ENCODE measurements at places on chromosomes 4 and X.
A peak's percentile ranks its signal among the peaks of the same experiment; 100 is the strongest.

- DNase-seq, result peak; percentile 60
These were observed 45.1 kb downstream of the OR13H1 start for GRCh38 chrX:131588995-131589394.

GRCh38 chrX:140298960-140299825, 205.7 kb downstream of the SOX3 start:
- DNase-seq, result no peak

GRCh38 chr4:13654162-13654797, 26.8 kb upstream of the BOD1L1 start:
- DNase-seq, result peak; percentile 86

- no peak for DNase-seq
These were observed 149.8 kb downstream of the GBA3 start for GRCh38 chr4:22842360-22843018.

GRCh38 chr4:182286035-182286434, 42.8 kb downstream of the TENM3 start:
- peak; percentile 89 for DNase-seq

DNA sequence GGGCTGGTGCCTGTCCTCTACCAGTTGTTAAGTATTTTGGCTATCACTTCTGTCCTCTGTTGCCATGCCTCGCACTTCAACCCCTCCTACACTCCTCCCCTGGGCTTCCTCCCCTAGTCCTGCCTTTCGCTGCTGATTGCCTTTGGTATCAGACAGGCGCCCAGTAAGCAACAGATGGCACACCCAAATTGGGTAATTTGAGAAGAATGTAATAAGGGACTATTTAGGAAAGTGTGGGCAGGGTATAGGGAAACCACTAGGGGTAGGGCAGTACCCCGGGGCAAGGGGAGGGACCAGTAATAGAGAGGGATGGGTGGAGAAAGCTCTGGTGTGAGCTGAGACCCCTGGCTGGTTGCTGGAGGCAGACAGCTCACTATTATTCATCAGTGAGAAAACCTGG, 172.7 kb upstream of the USP9X start:
- peak; percentile 36 for DNase-seq

- no peak for DNase-seq
These were observed 1372.9 kb downstream of the TECRL start for GRCh38 chr4:63036159-63036866.

DNA sequence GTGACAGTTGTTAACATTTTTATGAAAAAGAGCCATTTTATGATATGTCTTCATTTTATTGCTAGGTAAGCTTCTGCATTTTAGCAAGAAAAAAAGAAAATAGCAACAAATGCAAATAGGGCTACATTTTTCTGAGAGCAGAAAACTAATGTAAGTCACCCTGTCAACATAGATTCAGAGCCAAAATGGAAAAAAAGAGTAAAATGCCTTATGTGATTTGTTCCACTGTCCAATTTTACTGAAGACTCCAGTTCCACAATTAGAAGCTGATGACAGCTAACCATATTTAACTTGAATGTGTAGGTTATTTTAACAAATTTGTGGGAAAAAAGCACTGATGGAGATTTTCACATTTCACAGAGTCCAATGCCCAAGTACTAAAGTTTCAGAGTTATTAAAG, 772.3 kb downstream of the FAT4 start:
- DNase-seq, result no peak

DNA sequence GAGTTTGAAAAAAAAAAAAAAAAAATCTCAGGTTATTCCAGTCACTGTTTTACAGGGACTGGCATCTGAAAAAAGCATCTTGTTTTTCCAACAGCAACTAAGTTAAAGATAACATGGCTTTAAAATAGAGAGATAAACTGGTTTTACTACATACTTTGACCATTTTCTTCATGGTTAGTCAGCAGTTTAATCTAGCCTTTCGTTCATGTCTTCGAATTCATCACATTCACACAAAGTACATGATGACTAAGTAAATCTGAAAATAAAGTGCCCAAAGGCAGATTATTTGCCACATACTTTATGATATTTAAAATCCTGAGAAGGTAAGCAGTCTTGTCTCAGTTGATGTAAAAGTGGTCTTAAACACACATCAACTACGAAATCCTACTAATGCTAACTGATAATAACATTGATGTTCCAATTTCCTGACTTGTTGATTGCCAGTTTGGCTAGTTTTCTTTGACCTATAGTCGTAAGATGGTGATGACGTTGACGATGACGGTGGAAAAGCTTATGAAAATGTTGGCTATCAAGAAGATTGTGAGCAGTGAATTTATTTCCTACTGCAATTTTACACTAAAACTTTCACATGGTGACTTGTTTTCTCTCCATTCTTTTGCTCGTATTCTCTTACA, 540.5 kb upstream of the BOD1L1 start:
- no peak for DNase-seq

DNA sequence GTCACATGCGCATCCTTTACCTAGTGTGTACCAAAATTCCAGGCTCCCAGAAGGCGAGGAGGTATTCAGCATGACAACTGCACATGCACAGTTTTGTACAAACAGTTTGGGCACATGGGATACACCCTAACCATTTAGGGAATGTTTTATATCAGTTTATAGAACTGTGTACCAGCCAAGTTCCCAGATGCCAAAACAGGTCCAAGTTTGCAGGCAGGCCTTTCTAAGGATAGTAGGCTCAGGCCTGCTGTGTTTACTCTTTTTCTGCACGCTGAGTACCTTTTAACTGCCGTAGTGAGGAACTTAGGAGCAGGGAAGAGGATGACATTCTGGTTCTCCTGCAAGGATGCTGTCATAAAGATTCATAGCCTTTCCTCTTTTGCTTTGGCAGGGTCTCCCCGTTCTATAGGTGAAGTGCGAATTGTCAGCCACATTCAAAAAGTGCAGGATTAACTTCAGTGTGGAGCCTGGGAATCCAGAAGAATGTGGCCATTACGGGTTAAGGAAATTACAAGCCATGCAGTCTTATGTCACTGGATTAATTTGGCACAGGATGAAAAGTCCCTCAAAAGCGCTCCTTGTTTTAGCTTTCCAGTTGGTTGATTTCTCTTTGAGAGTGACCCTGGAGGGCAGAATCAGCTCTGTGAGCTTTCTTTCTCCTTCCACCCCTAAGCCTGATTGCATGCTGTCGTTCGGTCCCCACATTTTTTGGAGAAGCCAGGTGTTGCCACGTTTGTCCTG, 259.8 kb downstream of the ARHGAP10 start:
- DNase-seq, result no peak

DNA sequence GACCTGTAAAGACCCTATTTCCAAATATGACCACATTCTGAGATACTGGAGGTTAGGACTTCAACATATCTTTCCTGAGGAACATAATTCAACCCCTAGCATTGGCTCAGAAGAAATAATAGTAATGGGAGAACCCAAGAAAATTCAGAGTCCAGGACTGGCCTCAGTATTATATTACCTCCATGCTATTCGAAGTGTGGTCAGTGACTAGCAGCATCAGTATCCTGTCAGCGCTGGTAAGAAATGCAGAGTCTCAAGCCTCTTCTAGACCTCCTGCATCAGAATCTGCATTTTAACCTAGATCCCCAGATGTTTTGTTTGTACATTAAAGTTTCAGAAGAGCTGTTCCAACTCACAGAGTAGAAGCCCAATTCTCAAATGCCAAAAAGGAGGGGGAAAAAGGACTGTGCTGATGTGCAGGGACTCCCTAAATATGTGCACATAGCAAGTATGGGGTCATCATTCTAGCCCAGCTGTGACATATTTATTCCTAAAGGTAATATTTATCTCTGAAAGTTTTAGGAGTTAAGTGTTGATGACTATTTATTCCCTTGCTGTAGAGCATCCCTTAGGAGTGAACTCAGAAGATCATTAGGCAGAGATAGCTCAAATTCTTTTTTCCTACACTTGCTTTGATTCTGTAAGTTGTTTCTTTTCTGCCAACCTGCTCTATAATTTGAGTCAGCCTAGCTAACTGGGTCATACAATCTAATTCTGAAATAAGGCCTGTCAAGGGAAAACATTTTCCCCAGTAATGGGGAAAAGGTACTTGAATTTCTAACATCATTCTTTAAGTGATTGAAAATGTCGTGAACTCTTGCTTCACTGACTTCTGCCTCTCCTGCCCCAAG, 361.9 kb downstream of the ARHGAP24 start:
- DNase-seq, result peak; percentile 62

GRCh38 chr4:15738877-15739276, 36.0 kb downstream of the BST1 start:
- DNase-seq, result no peak

DNA sequence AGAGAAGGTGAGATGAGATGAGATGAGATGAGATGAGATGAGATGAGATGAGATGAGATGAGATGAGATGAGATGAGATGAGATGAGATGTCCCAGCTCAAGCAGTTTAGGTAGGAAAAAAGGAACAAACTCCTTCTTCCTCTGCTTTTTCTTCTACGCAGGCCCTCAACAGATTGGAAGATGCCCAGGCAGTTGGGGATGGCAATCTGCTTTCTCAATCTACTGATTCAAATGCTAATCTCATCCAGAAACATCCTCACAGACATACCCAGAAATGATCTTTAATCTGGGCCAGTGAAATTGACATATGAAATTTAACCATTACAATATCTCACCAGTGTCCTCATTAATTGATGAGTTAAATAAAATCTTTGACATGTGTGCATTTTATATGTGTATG, 370.3 kb upstream of the SLC7A11 start:
- DNase-seq, result no peak

- DNase-seq, result no peak
These were observed 3.8 kb downstream of the SGMS2 start for GRCh38 chr4:107828315-107829090.

DNA sequence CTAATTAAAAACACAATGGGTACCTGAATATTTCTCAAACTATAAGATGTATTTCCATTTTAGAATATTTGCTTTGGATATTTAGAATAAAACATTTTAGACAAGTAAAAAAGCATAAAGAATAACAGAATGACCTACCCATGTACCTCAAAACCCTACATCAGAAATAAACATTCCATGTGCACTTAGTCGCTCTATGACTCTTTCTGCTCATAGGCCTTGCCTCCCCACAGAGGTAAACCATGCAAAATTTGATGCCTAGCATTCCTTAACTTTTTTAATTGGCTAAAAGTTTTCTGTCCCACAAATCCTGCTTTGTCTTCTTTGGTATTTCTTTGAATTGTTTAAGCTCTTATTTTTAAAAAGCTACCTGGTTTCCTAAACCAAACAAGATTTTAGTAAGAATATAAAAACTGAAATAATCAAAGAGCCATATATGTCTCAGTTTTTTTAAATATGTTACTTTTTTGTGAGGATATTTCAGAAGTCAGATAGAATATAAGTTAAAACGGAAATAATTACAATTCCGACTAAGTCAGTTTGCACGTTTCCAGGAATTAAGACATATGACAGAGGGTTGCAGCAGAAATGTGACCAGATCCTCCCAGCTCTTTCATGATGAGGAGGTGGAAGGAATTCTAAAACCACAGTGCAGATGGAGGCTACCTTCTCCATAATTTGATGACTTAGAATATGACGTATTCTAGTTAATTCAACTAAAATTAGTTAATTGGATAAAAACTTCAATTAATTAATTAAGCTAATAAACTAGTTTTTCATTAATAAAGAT, 102.5 kb downstream of the FIP1L1 start:
- peak; percentile 32 for DNase-seq

- peak; percentile 50 for DNase-seq
These were observed 56.2 kb downstream of the CDS1 start for GRCh38 chr4:84639145-84639544.

GRCh38 chr4:104138116-104138515, 356.6 kb downstream of the CXXC4 start:
- DNase-seq, result no peak

GRCh38 chrX:77528034-77528433, 80.8 kb downstream of the FGF16 start:
- no peak for DNase-seq

GRCh38 chrX:11540532-11541377, 125.0 kb downstream of the ARHGAP6 start:
- peak; percentile 80 for DNase-seq

GRCh38 chr4:133581996-133582619, 433.0 kb downstream of the PCDH10 start:
- DNase-seq, result peak; percentile 6

GRCh38 chr4:125321709-125322365, 7.1 kb downstream of the FAT4 start:
- DNase-seq, result peak; percentile 74

GRCh38 chr4:94479358-94480141, 27.8 kb downstream of the PDLIM5 start:
- DNase-seq, result no peak

GRCh38 chr4:121192480-121192879, 28.4 kb upstream of the TNIP3 start:
- peak; percentile 57 for DNase-seq

GRCh38 chrX:13257223-13258051, 62.4 kb downstream of the ATXN3L start:
- DNase-seq, result peak; percentile 50

- DNase-seq, result no peak
These were observed 25.7 kb upstream of the ELOVL6 start for GRCh38 chr4:110224142-110224541.

DNA sequence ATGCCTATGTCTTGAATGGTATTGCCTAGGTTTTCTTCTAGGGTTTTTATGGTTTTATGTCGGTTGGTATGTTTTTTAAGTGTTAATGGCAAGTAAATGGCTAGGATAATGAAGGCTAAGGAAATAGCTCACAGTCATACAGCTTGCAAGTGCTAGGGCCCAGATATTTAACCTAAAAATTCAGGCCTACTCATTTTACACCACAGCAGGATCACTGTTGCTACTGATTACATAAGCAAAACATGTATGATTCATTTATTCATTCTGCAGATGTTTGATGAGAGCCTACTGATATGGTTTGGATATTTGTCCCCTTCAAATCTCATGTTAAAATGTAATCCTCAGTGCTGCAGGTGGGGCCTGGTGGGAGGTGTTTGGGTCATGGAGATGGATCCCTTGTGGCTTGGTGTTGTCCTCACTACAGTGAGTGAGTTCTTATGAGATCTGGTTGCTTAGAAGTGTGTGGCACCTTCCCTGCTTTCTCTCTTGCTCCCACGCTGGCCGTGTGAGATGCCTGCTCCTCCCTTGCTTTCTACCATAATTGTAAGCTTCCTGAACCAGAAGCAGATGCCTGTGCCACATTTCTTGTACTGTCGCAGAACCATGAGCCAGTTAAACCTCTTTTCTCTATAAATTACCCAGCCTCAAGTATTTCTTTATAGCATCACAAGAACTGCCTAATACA, 175.5 kb downstream of the MAPK10 start:
- DNase-seq, result no peak

- DNase-seq, result peak; percentile 53
These were observed 25.6 kb upstream of the DAPP1 start for GRCh38 chr4:99790796-99791617.

DNA sequence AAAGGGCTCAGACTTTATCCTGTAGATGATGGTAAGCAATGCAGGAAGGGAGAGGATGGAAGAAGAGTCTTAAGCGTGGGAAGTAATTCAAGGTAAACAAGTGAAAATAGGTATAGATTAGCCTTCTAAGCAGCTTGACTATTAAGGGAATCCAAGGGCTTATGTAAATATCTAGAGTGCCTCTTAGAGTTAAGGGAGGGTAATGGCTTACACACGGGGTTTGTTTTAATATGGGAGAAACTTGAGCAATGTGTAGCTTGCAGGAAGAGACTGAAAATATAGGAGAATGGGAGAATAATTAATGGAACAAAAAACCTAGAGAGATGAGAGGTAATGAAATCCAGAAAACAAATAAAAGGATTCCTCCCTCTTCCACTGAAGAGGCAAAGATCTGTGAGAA, 12.8 kb upstream of the SAP30 start:
- DNase-seq, result no peak

Data from myocyte (in vitro differentiated cells).